MV-4-11 (cell line): ENCODE measurements at places on chromosomes 7 and 10.

GRCh38 chr7:16923019-16923418 lies 41.2 kb upstream of the AGR3 start:
- DNase-seq: peak; percentile 48

GRCh38 chr7:41046221-41046761 lies 656.6 kb downstream of the INHBA start:
- DNase-seq: no peak

GRCh38 chr7:79180533-79180932 lies 272.9 kb downstream of the MAGI2 start:
- no peak for DNase-seq

- no peak for DNase-seq
Measured at GRCh38 chr7:155674556-155674955, 30.1 kb downstream of the RBM33 start.

- peak; percentile 46 for DNase-seq
Measured at GRCh38 chr7:135274495-135275268, 41.0 kb downstream of the STRA8 start.
